Activated CD4-positive, alpha-beta T cell treated with anti-CD3 and anti-CD28 coated beads for 36 hours (primary cell): ENCODE measurements at places on chromosomes 11 and 22. TPM values are rescaled to one million over a fixed set of nuclear protein-coding genes. Genes with fewer than 3 reads are reported as not detected.
A peak's percentile ranks its signal among the peaks of the same experiment; 100 is the strongest.

DNA sequence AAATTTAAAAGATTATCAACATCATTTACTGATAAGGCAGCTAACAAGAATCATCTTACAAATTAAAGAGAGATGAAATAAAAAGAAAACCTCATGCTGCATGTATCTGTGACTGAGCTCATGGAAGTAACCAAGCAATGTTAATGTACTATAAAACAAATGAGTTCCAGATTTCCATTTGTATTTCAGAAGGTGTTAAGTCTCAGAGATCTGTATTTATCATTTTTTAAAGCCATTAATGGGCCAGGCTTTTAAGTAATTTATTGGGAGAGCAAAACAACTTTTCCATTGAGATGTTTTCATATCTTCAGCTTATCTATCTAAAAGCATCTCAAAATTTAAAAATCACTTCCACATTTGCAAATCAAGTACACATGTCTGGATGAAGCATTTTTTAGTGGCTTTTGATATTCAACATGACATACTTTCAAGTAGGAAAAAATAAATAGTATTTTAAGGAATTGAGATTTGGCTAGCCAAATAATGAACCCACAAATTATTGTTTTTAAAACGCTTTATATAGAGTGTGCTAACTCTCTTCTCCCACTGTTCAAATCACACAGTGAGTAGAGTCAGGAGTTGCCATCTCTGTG is 17.9 kb upstream of the BBOX1 start:
- no peaks in the 10 kb centered on the region for H3K27me3 ChIP-seq
- H3K36me3 ChIP-seq: no peaks in the 10 kb centered on the region
- no peak overlapping the region for H3K27ac ChIP-seq
- H3K4me3 ChIP-seq: no peak overlapping the region
- no peak for DNase-seq
- no peaks in the 10 kb centered on the region for H3K4me1 ChIP-seq

Gene SYCE3
- total RNA-seq: 3.8 TPM

DNA sequence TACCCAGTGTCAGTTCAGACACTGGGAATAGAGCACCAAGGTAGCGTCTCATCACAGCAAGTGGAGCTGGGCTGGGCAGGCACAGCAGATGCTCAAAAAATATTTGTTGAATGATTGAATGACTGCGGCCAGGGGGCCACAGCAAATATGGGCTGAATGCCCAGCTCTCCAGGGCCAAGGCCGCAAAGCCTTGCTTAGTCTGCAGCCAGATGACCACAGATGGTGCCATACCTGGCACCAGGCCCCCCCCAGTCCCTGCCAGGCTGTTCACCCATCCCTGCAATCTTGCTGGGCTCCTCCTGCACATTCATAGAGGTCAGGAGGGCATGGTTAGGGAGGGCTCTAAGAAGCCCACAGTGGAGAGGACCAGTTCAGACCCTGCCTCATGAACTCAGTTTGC is 32.9 kb downstream of the ZC3H7B start:
- no peaks in the 10 kb centered on the region for H3K27me3 ChIP-seq
- H3K4me1 ChIP-seq: peaks cover 8% of the 10 kb centered on the region
- H3K4me3 ChIP-seq: no peak overlapping the region
- no peak for DNase-seq
- peaks cover 13% of the 10 kb centered on the region for H3K36me3 ChIP-seq
- H3K27ac ChIP-seq: no peak overlapping the region

Gene EXPH5
- 2.4 TPM for total RNA-seq

DNA sequence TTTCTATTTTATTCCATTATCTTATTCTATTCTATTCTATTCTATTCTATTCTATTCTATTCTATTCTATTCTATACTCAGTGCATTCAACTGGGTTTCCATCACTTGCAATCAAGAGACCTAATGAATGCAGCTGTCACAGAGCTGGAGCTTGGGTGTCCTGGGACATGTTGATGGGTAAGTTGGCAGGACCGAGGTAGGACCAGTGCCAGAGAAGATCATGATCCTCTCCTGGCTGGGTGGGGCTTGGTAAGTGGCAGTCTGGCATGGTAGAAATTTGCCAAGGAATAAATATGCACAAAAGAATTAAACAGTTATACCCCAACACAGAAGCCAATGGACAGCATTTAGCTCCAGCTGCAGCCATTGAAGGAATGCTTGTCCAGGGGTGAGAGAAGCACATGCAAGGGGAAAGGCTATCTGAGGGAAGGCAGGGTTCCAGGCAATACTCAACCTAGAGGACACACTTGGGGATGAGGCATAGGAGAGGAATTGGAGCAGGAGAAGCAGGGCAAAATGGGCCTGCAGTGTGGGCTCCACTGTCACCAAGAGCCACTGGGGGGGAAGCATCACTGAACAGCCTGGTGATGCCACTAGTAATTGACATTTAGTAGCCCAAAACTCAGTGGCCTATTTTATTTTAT is 97.0 kb upstream of the CD82 start:
- no peak overlapping the region for H3K27ac ChIP-seq
- no peaks in the 10 kb centered on the region for H3K36me3 ChIP-seq
- H3K27me3 ChIP-seq: peaks cover 14% of the 10 kb centered on the region
- DNase-seq: no peak
- H3K4me1 ChIP-seq: no peaks in the 10 kb centered on the region
- H3K4me3 ChIP-seq: no peak overlapping the region

DNA sequence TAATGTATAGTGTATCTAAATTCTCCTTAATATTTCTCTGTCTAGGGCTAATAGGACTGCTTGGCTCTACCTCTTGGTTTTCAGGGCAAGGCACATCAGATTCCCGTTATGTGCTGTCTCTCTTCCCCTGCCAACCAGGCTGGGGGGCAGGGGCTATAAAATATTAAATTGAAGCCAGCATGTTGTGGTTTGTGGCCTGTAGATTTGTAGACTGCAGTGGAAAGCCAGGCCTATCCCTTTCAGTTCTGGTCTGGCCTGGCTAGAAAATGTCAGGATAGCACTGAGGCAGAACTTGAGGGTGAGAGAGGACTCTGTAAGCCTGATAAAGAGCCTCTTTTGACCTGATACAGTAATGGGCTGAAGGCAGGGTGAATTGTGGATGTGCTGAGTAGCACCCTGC is 14.4 kb upstream of the GRK2 start:
- H3K4me3 ChIP-seq: no peak overlapping the region
- DNase-seq: no peak
- no peaks in the 10 kb centered on the region for H3K27me3 ChIP-seq

DNA sequence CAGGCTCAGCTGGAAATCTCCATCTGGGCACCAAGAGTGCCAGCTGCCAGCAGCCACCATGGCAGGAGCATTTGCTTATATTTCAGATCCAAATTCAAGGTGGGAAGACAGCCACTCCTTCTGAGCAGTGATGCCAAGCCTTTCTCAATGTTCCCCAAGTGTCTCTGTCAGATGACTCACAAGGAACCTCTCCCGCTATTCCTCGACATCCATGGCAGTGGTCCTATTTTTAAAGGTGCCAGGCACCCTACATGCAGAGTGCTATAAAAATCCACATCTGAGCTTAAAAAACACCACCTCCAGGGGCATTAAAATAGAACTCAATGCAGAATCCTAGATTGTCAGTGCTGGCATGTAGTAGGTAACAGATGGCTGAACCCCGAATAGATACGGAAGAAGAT is 112.1 kb downstream of the SLC1A2 start:
- DNase-seq: no peak
- no peaks in the 10 kb centered on the region for H3K36me3 ChIP-seq
- no peaks in the 10 kb centered on the region for H3K27me3 ChIP-seq
- H3K27ac ChIP-seq: no peak overlapping the region
- H3K4me3 ChIP-seq: no peak overlapping the region
- H3K4me1 ChIP-seq: peaks cover 20% of the 10 kb centered on the region

DNA sequence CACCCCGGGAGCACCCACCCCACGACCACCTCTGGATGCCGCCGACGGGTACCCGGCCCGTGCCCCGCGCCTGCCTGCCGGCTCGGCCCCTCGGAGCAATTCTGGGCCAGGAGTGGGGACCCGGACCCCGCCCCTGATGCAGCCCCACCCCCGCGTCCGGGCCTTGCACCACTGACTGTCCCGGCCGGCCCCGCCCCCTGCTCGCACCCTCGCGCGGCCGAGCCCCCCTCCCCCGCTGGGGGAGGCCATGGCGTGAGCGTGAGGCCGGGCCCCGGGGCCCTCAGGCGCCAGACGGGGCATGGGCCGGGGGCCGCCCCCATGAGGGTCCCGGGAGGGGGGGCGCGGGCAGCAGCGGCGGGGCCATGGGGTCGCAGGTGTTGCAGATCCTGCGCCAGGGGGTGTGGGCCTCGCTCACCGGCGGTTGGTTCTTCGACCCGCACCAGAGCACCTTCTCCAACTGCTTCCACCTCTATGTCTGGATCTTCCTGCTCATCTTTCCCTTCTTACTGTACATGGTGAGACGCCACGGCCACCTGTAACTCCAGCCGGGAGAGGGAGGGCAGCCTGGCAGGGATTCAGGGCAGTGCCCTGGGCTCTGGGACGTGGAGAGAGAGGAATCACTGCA is 486 bp downstream of the PCNX3 start:
- H3K4me3 ChIP-seq: peak overlapping the region; percentile 96
- peak overlapping the region; percentile 94 for H3K27ac ChIP-seq
- peaks cover 45% of the 10 kb centered on the region for H3K36me3 ChIP-seq
- H3K27me3 ChIP-seq: no peaks in the 10 kb centered on the region
- DNase-seq: peak; percentile 68

Gene KCNA4
- not detected for total RNA-seq

Gene TMEM25
- 12.2 TPM for total RNA-seq

- peak overlapping the region; percentile 85 for H3K27ac ChIP-seq
- DNase-seq: peak; percentile 66
- peaks cover 63% of the 10 kb centered on the region for H3K4me1 ChIP-seq
- no peaks in the 10 kb centered on the region for H3K27me3 ChIP-seq
Measured at GRCh38 chr11:96012086-96012824, 88.3 kb upstream of the MTMR2 start.

DNA sequence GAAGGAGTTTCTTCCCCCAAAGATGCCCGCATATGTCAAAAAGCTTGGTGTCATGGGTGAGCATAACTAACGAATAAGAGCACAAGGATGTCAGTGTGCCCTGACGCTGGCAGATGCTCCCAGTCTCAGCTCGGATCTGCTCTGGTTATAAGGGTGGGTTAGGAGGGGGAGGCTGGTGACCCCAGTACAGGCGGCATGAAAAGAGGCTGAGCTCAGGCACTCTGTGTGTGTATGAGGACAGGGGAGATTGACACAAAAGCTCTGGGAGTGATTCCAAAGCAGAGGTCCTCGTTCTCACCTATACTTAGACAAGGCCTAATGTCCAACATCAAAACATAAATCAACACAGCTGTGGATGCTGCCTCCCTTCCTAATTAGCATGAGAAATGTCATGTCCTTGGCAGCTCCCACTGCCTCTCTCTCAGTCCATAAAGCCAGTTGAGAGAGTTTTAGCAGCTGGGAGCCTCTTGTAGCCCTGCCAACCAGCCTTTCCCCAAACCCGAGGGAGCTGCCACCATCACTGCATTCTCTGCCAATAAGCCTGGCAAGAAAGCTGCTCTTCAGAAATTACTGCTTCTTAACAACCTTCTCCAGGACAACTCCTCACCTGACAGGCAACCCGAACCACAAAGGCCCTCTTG is 59.8 kb downstream of the SC5D start:
- no peak for DNase-seq
- no peaks in the 10 kb centered on the region for H3K4me1 ChIP-seq
- no peak overlapping the region for H3K4me3 ChIP-seq
- no peak overlapping the region for H3K27ac ChIP-seq
- H3K27me3 ChIP-seq: no peaks in the 10 kb centered on the region
- no peaks in the 10 kb centered on the region for H3K36me3 ChIP-seq

- H3K4me1 ChIP-seq: peaks cover 17% of the 10 kb centered on the region
- no peaks in the 10 kb centered on the region for H3K36me3 ChIP-seq
- no peak overlapping the region for H3K4me3 ChIP-seq
Measured at GRCh38 chr11:111440416-111441205, 61.5 kb upstream of the POU2AF1 start.

DNA sequence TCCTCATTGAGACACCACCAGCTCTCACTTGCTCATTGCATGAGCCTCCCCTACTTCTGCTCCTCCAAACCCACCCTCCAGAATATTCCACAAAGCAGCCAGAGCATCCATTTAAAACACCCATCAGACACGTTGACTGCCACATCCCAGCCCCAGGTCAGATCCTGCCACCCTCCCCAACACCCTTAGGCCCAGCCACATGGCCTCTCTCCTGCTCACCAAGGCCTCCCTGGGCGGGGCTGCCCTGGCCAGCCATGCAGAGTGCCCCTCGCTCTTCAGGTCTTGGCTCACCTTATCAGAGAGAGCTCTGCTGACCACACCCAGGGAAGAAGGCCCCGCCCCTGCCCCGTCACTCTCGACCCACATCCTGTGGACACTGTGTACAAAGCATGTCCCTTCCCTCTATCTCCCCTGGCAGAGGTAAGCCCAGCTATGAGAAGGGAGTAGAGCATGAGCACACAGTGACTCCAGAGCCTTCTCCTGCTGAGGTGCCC is 106.8 kb downstream of the MICAL3 start:
- no peaks in the 10 kb centered on the region for H3K36me3 ChIP-seq
- H3K4me3 ChIP-seq: no peak overlapping the region
- H3K27ac ChIP-seq: no peak overlapping the region
- DNase-seq: no peak
- H3K4me1 ChIP-seq: peaks cover 12% of the 10 kb centered on the region
- H3K27me3 ChIP-seq: no peaks in the 10 kb centered on the region

Gene NRGN
- total RNA-seq: 18.1 TPM
